ENCODE measurements at places on chromosomes 5 and 9. TPM values are rescaled to one million over a fixed set of nuclear protein-coding genes. Genes with fewer than 3 reads are reported as not detected.

DMRT3 gene
- total RNA-seq, result not detected

EFNA5 gene
- total RNA-seq, result 13.5 TPM

DNA sequence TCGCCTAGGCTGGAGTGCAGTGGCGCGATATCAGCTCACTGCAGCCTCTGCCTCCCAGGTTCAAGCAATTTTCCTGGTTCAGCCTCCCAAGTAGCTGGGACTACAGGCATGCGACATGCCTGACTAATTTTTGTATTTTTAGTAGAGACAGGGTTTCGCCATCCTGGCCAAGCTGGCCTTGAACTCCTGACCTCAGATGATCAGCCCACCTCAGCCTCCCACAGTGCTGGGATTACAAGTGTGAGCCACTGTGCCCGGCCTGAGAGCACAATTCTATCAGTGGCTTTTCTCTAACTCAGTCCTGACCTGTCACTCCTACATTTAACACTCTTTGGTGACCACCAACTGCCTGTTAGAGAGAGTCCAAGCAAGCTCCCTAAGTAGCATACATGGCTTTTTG lies 82.7 kb upstream of the SPOCK1 start:
- H3K4me3 ChIP-seq, result no peak overlapping the region
- H3K27ac ChIP-seq, result no peak overlapping the region
- no peaks in the 10 kb centered on the region for H3K27me3 ChIP-seq
- H3K4me1 ChIP-seq, result no peaks in the 10 kb centered on the region

- H3K27ac ChIP-seq, result no peak overlapping the region
- no peak overlapping the region for H3K4me3 ChIP-seq
- H3K27me3 ChIP-seq, result no peaks in the 10 kb centered on the region
Observed at GRCh38 chr5:54725391-54726280, 208.1 kb downstream of the SNX18 start.

TLX3 gene
- total RNA-seq, result not detected

All from thoracic aorta (tissue), 2 donors.